ENCODE measurements at places on chromosomes 12 and 14. TPM values are rescaled to one million over a fixed set of nuclear protein-coding genes. Genes with fewer than 3 reads are reported as not detected.

The AMN gene
- 0.56 TPM for polyA plus RNA-seq

The LRIG3 gene
- polyA plus RNA-seq: 4.8 TPM

The NGB gene
- not detected for polyA plus RNA-seq

The ZNF891 gene
- polyA plus RNA-seq: 0.20 TPM

The MDGA2 gene
- polyA plus RNA-seq: not detected

The CCDC60 gene
- polyA plus RNA-seq: not detected

The PLEKHD1 gene
- polyA plus RNA-seq: not detected

DNA sequence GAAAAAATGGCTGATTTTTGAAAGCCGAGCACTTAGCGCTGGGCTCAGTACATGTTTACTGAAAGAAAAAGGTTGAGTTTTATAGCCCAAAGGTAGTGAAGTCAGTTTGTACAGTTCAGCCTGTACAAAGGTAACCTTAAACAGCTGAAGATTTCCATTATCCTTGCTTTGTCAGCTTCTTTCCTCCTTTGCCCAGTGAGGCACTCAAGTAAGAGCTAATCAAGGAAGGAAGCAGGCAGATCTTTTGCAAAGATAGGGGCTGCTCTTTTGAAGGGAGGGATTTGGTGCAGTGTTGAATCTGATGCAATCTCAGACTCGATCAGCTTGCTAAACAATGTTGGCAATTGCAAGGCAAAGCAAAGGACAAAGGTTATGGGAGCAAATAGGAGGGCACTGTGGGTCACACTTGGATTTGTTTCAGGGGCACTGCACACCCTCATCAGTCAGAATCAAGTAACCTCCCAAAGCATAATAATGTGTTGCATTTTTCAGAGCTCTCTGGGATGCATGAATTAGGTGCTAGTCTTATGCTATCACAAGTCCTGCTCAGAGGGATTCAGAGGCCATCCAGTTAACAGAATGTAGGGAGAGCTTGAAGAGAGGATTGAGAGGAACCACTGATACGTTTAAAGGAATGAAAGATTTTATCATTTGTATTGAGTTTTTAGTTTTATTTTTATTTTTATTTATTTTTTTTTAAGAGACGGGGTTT lies 44.4 kb downstream of the ANO6 start:
- DNase-seq: no peak

GRCh38 chr14:56125772-56126636 lies 7.8 kb downstream of the PELI2 start:
- DNase-seq: no peak

GRCh38 chr12:95440401-95440800 lies 33.6 kb upstream of the METAP2 start:
- DNase-seq: no peak
